ENCODE measurements at places on chromosomes 1 and 21. TPM values are rescaled to one million over a fixed set of nuclear protein-coding genes. Genes with fewer than 3 reads are reported as not detected.
A peak's percentile ranks its signal among the peaks of the same experiment; 100 is the strongest.

DNA sequence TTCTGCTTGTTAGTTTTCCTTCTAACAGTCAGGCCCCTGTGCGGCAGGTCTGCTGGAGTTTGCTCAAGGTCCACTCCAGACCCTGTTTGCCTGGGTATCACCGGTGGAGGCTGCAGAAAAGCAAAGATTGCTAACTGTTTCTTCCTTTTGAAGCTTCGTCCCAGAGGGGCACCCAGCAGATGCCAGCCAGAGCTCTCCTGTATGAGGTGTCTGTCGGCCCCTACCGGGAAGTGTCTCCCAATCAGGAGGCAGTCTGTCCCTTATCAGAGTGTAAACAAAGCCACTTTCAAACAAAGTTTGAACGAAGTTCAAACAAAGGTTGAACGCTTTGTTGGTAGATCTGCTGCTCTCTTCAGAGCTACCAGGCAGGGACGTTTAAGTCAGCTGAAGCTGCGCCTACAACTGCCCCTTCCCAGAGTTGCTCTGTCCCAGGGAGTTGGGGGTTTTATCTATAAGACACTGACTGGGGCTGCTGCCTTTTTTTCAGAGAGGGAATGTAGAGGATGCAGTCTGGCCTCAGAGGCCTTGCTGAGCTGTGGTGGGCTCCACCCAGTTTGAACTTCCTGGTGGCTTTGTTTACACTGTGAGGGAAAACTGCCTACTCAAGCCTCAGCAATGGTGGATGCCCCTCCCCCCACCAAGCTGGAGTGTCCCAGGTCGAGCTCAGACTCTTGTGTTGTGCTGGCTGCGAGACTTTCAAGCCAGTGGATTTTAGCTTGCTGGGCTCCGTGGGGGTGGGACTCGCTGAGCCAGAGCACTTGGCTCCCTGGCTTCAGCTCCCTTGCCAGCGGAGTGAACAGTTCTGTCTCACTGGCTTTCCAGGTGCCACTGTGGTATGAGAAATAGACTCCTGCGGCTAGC lies 401.8 kb downstream of the SRGAP2C start:
- DNase-seq, result peak; percentile 53

- DNase-seq, result no peak
These were observed 69.7 kb downstream of the CC2D1B start for GRCh38 chr1:52296345-52296744.

The SH2D1B gene
- 1.1 TPM for total RNA-seq

The NR1I3 gene
- total RNA-seq, result 0.53 TPM

DNA sequence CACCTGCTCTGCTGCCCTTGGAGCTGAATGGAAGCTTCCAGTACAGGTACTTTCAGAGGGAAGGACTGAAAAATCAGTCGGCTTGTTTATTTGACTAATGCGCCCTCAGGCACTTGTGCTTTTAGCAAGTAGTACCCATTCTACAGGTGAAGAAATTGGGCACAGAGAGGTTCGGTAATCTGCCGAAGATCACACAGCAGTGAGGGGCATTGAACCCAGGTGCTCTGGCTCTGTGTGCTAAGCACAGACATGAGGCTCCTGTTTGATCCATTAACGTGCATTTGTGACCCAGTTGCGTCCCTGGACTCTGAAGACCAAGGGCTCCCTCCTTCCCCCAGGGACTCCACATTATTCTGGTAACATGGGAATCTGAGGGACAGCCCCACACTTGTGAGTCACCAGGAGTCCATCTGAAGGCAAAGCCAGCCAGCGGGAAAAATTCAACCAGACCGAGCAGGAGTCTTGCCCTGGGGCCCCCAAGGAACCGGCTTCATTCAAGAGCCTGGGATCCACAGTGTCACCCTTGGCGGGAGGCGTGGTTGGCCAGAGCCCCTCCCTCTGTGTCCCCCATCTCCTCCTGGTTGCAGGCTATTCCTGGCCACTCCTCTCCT lies 192.4 kb upstream of the ARHGEF16 start:
- no peak for DNase-seq

The ELAPOR1 gene
- 121 TPM for total RNA-seq

The ARID1A gene
- 61.4 TPM for total RNA-seq

The CELF3 gene
- 2.2 TPM for total RNA-seq

The GBP6 gene
- not detected for total RNA-seq

DNA sequence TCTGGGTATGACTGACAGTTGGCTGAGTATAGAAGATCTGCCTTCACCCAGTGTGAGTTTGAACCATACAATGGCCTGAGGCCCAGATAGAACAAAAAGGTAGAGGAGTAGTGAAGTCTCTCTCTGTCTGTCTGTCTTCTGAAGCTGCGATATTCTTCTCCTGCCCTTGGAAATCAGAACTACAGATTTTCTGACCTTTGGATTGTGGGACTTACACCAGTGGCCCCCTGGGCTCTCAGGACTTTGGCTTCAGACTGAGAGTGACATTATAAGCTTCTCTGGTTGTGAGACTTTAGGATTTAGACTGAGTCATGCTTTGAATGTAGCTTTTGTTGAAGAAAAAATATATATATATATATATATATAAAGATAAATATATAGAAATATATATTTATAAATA lies 1235.0 kb upstream of the ADGRL4 start:
- DNase-seq, result no peak

The OLIG2 gene
- not detected for total RNA-seq

The SPATA1 gene
- 0.61 TPM for total RNA-seq

- no peak for DNase-seq
These were observed 107.0 kb downstream of the SLC5A9 start for GRCh38 chr1:48329486-48329885.

The LINGO4 gene
- not detected for total RNA-seq

GRCh38 chr1:116794804-116795481 lies 40.7 kb downstream of the CD2 start:
- no peak for DNase-seq

GRCh38 chr1:224635356-224635755 lies 19.2 kb downstream of the CNIH3 start:
- DNase-seq, result no peak

GRCh38 chr1:182674346-182675246 lies 9.8 kb downstream of the RGS8 start:
- DNase-seq, result no peak

The ERVH48-1 gene
- total RNA-seq, result not detected

- DNase-seq, result no peak
These were observed 26.3 kb upstream of the IVNS1ABP start for GRCh38 chr1:185343306-185343705.

The CFAP74 gene
- total RNA-seq, result not detected

DNA sequence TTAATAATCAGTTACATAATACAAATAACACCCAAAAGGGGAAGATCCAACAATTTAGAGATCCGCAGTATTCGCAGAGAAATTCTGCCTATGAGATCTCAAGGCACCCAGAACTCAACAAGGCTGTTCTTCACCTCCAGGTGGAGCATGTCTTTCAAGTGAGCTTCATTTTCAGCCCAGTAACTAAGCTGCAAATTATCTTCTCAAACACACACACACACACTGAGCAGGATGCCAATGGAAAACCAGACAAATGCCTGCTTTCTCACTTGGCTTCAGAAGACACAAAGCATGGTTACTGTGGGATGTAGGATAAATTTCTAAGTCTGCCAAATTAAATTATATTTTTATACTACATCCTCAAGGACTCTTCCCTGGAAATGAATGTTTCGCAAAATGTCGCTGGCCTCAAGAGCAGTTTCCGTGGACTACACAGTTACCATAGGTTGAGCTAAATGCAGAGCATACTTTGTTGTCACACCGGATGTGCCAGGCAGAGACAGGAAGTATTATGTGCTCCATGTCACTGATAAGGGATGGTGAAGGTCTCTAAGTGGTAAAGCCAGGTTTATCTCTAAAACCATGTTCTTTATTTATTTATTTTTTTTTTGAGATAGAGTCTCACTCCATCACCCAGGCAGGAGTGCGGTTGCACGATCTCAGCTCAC lies 30.3 kb downstream of the UBR4 start:
- DNase-seq, result no peak

- DNase-seq, result no peak
These were observed 28.4 kb downstream of the HSD3B1 start for GRCh38 chr1:119535381-119535780.

- no peak for DNase-seq
These were observed 12.4 kb upstream of the SCAF4 start for GRCh38 chr21:31744182-31744800.

DNA sequence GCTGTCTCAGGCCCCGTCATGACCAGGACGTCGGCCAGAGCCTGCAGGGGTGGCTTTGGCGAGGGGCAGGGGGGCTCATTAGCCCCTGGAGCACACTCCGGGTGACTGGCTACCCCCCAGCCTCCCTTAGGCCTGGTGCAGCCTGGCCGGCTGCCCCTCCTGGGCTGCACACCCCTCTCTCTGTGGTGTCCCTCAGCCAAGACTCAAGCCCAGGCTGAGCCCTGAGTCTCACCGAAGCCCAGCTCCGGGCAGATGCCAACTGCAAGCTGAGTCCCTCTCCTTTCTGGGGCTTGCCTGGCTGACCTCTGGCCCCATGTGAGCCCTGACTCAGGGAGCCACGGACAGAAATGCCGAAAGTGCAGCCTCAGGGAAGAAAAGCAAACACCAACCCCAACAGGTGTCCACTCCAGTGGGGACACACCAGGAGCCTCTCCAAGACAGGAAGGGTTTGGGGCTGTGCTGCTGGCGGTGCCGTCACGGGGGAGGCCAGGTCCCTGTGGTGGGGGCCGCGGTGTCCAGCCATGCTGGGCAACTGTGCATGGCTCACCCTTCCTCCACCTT lies 5.3 kb upstream of the IBA57 start:
- peak; percentile 3 for DNase-seq

- no peak for DNase-seq
These were observed 37.6 kb upstream of the GNPAT start for GRCh38 chr1:231203259-231204057.

The MAP10 gene
- total RNA-seq, result 2.1 TPM

The SLX9 gene
- total RNA-seq, result 30.5 TPM

- no peak for DNase-seq
These were observed 426.7 kb downstream of the KCNT2 start for GRCh38 chr1:196181594-196181878.

DNA sequence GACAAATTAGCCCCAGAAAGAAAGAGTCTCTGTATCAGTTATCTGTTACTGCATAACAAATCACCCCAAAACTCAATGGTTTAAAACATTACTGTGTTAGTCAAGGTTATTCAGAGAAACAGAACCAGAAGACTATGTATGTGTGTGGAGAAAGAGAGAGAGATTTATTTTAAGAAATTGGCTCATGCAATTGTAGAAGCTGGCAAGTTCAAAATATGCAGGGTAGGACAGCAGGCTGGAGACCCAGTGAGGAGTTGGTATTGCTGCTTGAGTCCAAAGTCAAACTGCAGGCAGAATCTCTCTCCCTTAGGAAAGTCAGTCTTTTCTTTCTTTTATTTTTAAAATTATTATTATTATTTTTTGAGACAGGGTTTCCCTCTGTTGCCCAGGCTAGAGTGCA lies 50.2 kb upstream of the TNR start:
- DNase-seq, result no peak

DNA sequence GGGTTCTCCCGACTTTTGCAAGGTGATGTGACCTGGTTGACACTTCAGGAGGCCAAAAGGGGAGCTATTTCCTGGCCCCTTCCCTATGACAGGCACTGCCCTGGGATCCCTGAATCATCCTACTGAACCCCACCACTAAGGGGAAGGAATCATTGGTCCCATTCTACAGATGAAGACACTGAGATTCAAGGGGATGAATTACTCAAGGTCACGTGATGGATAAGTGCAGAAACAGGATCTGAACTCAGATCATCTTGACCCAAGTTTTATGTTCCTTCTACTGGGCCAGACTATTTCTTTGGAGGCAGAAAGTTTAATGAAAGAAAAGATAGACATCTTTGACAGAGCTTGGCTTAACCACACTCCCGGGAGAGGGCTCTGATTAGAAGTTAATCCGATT lies 258.7 kb downstream of the RRAGC start:
- DNase-seq, result no peak

The TMIGD3 gene
- 1.2 TPM for total RNA-seq

- DNase-seq, result no peak
These were observed 282.6 kb downstream of the BARHL2 start for GRCh38 chr1:90434460-90434859.

Data from left colon (tissue), 2 donors.